Left lobe of liver (tissue), 2 donors: ENCODE measurements at places on chromosomes 5 and 9. TPM values are rescaled to one million over a fixed set of nuclear protein-coding genes. Genes with fewer than 3 reads are reported as not detected.

The PFN3 gene
- total RNA-seq: not detected

The DBH gene
- total RNA-seq: 16.7 TPM

The CRHBP gene
- 26.4 TPM for total RNA-seq

The TTC16 gene
- total RNA-seq: not detected

The NDUFA8 gene
- total RNA-seq: 27.6 TPM

The ATP6V1G1 gene
- 34.1 TPM for total RNA-seq

The TRIM36 gene
- total RNA-seq: 0.73 TPM

The SHOC1 gene
- total RNA-seq: not detected

The C9orf153 gene
- 0.15 TPM for total RNA-seq

The PCDHB4 gene
- 0.35 TPM for total RNA-seq
